Lung (tissue), 17 donors: ENCODE measurements at places on chromosomes 6 and 20. TPM values are rescaled to one million over a fixed set of nuclear protein-coding genes. Genes with fewer than 3 reads are reported as not detected.

SEL1L2 gene
- total RNA-seq = not detected

NRN1 gene
- 9.4 TPM for total RNA-seq

EPHA7 gene
- 1.2 TPM for total RNA-seq

LRRN4 gene
- 62.3 TPM for total RNA-seq

FILIP1 gene
- 24.1 TPM for total RNA-seq

REM1 gene
- 1.7 TPM for total RNA-seq

DIDO1 gene
- total RNA-seq = 50.4 TPM

RSPH9 gene
- 5.4 TPM for total RNA-seq

SNAI1 gene
- 3.6 TPM for total RNA-seq

GABBR1 gene
- total RNA-seq = 28.4 TPM

GPLD1 gene
- 2.2 TPM for total RNA-seq

BANF2 gene
- not detected for total RNA-seq

HTR1E gene
- not detected for total RNA-seq
